Suppressor macrophage (primary cell): ENCODE measurements at places on chromosomes 3 and 15.
A peak's percentile ranks its signal among the peaks of the same experiment; 100 is the strongest.

- DNase-seq: peak; percentile 91
Measured at GRCh38 chr3:22713936-22714335, 489.2 kb upstream of the UBE2E2 start.

GRCh38 chr3:64199932-64200331 is 25.3 kb downstream of the PRICKLE2 start:
- no peak for DNase-seq

DNA sequence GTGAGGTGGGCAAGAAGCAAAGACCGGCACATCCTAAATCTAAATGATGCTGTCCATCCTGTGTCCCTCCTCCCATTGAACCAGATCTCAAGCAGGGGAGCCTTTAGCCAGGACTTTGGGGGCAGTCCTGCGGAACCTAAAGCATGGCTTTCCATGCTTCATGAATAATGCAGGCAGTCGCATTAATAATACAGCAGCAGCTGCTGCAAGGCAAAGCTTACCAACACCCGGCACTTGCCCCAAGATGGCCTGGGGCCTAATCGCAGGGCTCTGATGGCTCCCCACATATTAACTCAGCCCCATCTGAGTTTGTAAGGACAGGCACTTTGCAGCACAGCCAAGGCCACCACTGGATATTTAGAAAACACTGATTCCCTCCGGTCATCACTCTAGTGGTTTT is 114.4 kb downstream of the NTRK3 start:
- DNase-seq: no peak

- peak; percentile 82 for DNase-seq
Measured at GRCh38 chr15:90648137-90649070, 68.7 kb upstream of the BLM start.

DNA sequence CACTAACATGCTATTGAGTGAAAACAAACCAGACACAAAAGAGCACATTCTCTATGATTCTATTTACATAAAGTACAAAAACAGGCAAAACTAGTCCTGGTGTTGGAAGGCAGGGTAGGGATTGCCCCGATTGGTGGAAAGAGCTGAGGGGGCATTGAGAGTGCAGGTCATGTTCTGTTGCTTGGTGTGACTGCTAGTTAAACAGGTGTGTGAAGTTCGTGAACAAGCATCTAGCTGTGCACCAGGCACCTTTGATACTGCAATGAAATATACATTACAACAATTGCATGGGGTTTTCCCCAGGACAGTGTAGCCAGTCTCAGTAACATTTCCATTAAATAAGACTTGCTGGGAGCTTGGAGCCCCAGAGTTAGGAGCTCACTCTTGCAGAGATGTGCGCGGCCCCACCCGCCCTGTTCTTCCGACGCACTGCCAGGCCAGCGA is 26.3 kb upstream of the THRB start:
- no peak for DNase-seq

DNA sequence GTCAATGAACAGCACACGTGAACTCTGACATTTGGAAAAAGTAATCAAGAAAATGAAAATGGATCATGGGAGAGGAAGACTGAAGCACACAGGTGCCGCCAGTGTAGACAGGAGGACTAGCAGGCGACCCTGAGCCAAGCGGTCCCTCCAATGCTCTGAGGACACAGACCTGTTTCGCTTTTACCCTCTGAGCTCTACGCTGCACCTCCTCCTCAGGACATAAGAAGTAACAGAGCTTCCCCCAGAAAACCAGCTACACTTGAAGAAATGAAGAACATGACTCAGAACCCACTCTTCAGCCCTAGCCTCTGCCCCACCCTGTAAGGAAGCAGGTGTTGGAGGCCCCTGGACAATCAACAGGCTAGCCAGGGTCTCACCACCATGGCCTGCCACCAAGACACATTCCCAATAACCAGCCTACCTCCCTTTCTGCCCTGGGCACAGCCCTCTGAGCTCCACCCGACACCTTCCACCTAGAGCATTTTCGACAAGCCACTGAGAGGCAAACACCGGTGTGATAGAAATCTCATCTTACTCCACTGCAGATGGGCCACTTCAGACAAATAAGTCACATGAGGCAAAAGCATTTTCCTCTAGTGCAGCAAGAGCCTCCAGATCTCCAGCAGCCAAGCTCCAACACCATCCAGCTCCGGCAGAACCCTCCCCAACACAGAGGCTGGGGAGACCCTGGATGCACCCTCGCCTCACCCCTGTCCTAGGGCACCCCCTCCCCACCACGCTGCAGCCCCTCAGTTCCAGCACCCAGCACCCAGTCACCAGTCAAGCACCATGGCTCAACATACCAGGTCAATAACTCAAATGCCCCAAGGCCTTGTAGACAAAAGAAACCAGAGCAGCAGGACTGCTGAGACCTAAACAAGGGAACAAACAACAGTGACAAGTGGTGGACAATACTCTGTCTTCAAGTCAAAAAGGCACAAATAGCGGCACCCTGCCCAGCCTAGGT is 11.4 kb downstream of the FAM174B start:
- DNase-seq: no peak

GRCh38 chr3:18445401-18446148 is 20.4 kb upstream of the SATB1 start:
- DNase-seq: peak; percentile 59

- DNase-seq: no peak
Measured at GRCh38 chr3:142615171-142615570, 19.0 kb downstream of the PLS1 start.

DNA sequence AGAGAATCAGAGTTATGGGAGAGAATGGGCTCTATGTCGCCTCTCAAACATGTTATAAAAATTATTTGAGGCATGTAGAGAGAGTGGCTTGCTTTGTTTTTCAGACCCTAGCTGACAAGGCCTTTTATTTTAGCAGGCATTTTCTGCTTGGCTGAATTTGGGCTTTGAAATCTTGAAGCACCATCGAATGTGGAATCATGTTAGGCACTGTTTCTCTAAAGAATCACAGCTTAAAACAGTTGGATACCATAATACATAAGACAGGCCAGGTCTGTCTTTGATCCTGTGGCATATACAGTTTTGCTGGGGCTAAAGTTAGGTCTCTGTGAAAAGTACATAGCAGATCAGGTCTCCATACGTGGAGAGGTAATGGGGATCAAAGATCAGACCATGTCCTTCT is 142.7 kb downstream of the NEK11 start:
- no peak for DNase-seq

DNA sequence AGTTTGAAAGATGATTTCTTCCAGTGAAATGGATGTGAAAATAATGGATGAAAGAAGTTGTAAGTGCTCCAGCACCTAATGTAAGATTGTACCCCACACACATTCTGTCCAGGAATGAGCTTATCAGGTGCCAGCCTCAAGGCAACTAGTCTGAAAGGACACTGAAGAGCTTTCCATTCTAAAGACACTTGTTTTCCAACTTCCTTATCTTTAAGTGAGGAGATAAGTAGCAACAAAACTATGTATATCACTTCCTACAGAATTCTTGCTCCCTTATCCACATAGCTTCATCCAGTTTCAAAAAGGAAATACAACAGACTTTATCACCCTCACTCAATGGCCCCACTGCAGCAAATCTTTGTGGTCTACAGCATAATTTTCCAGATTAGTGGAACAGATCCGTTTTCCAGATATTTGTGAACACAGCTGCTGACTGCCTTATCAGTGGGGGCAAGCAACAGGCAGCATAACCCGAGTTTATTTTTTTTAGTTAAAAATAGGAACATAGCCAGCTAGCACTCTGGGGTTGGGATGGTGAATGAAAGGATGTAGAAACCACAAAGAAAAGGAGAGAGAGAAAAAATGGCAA is 60.6 kb downstream of the CD200R1L start:
- no peak for DNase-seq

GRCh38 chr3:132569153-132569552 is 27.9 kb upstream of the ACKR4 start:
- peak; percentile 63 for DNase-seq

GRCh38 chr15:43893956-43894355 is 67.2 kb downstream of the WDR76 start:
- no peak for DNase-seq

GRCh38 chr15:25775317-25775912 is 87.7 kb downstream of the ATP10A start:
- peak; percentile 30 for DNase-seq

GRCh38 chr15:48759921-48760320 is 50.9 kb downstream of the CEP152 start:
- DNase-seq: no peak

DNA sequence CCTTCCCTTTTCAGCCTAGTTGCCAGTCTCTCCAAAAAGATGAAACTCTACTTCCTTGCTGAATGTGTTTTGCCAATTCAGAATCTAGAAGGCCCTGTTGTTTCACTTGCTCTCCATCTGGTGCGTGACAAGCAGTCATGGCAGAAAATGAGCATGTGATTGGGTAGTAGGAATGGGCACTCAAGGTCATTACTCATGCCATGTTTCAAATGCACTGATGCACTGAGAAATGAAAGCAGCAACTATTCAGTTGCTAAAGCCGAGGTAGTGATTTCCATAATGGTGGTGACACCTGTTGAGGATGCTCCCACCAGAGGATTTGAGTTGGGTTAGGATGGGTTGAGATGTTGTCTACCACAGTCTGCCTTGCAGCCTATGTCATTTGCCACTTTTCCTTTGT is 12.7 kb downstream of the ZBTB38 start:
- no peak for DNase-seq

- DNase-seq: no peak
Measured at GRCh38 chr15:77040673-77041072, 30.2 kb downstream of the TSPAN3 start.

DNA sequence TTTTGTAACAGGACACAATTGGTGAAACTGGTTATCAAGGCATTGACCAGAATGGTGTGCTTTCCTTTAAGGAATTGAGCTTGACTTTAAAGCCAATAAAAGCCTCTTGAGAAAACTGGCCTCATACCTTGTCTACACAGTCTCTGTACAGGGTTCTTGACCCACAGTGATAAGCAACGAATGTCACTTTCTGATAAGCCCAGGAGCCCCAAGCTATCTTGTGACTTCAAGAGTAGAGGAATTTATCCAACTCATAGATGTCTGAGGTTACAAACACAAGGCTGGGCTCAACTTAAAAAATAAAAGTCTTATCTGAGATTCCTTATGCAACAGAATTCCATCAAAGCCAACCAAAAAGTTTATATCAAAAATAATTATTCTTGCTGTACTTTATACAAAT is 212.1 kb downstream of the GBE1 start:
- no peak for DNase-seq

DNA sequence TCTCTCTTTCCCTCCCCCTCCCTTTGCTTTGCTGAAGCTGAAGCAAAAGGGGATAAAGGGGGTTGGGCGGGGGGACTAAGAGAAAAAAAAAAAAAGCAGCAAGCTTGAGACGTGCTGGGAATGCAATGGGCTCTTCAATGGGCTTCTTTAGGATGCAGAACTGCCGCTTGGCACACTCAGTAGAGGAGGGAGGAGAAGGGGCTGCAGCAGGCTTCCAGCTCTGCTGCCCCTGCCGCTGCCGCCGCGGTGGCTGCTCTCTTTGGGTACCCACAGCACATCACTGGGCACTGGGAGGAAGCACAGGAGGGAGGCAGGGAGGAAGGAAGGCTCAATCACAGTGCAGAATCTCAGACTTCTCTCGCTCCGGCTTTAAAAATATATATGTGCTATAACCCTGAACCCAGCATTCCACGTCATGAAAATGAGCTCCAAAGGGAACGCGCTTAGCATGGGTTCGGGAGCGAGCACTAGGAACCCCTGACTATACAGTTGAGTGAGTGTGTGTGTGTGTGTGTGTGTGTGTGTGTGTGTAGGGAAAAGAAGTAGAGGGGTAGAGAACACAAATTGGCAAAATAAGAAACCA is 3.5 kb downstream of the SLITRK3 start:
- no peak for DNase-seq

GRCh38 chr3:14253707-14254382 is 75.2 kb downstream of the LSM3 start:
- no peak for DNase-seq

- peak; percentile 84 for DNase-seq
Measured at GRCh38 chr3:196219194-196219969, 3.0 kb downstream of the SLC51A start.

- DNase-seq: no peak
Measured at GRCh38 chr15:43852607-43853006, 25.8 kb downstream of the WDR76 start.

DNA sequence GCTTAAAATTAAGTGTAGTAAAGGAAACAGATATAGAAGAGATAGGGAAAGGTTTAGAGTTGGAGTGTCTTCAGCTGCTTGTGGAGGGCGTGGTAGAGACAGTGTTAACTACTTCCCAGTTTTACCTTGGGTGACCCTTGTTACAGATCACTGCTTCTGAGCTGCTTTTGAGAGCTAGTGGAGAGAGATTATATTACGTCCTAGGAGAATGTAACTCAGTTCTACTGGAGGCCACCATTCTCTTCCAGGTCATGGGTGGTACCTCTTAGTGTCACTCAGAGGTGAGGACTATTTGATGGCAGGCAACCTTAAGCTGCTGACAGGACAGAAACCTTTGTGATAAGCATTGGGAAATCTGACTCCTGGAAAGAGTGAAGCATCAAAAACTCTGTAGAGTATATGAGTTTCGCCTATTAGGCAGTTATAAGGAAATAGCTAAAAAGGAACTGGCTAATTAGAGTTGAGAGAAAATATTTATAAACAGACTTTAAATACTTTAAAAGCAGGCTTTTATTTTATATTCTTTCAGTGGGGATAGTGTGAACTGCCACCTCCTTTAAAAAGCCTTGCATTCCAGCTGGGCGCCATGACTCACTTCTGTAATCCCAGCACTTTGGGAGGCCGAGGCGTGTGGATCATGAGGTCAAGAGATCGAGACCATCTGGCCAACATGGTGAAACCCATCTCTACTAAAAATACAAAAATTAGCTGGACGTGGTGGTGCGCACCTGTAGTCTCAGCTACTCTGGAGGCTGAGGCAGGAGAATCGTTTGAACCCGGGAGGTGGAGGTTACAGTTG is 106.5 kb downstream of the ZNF609 start:
- no peak for DNase-seq

- DNase-seq: no peak
Measured at GRCh38 chr3:182902236-182902635, 78.1 kb downstream of the DCUN1D1 start.

- DNase-seq: no peak
Measured at GRCh38 chr3:95899911-95900310, 914.5 kb upstream of the EPHA6 start.

- no peak for DNase-seq
Measured at GRCh38 chr3:157065201-157065600, 94.7 kb downstream of the CCNL1 start.

- DNase-seq: peak; percentile 35
Measured at GRCh38 chr15:75307778-75308390, 25.2 kb downstream of the GOLGA6D start.

- no peak for DNase-seq
Measured at GRCh38 chr3:191455257-191455952, 5.6 kb upstream of the PYDC2 start.

DNA sequence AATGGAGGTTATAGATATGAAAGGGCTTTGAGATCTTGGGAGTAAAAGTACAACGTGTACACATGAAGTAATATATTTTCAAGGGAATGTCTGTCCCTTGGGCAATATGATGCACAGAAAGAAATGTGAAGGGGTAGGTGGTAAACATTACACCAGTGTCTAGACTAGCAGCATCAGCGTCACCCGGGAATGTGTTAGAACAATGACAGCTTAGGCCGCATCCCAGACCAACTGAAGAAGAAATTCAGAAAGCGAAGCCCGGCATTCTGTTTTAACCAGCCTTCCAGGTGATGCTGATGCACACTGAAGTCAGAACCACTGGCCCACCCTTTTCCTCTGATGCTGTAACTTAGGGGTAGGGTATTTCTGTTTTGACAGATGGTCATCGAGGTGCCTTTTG is 6.3 kb downstream of the INAFM2 start:
- no peak for DNase-seq

- no peak for DNase-seq
Measured at GRCh38 chr3:157122116-157122515, 37.8 kb downstream of the CCNL1 start.
